Endothelial cell (in vitro differentiated cells): ENCODE measurements at places on chromosomes 16 and 17.

DNA sequence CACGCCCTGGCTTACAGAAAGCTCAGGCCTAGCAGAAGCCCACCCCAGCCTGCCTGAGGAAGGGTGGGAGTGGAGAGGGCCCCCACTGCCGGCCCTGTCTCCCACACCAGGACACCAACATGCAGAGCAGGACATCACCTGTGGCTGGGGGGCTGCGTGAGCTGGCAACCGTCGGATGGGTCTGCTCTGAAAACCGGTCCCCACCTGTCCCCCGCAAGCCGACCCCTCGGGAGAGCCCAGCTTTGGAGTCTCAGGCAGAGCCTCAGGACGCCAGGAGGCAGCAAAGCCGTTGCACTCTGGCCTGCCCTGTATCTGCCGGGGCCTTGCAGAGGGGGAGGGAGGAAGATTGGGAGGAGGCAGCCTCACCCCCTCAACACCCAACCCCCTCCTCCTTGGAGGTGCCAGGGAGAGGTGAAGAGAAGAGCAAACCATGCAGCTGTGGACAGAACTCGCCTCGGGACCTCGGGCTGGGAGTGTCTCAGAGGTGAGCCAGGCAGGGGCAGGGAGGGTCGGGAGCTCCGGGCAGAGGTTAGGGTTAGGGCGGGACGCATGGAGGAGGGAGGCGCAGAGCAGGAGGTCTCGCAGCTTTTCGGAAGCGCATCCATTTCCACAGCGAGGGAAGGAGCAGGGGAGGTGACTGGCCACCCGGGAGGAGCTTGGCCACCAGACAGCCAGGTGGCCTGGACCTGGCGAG lies 30.4 kb upstream of the ZC3H18 start:
- DNase-seq, result no peak

DNA sequence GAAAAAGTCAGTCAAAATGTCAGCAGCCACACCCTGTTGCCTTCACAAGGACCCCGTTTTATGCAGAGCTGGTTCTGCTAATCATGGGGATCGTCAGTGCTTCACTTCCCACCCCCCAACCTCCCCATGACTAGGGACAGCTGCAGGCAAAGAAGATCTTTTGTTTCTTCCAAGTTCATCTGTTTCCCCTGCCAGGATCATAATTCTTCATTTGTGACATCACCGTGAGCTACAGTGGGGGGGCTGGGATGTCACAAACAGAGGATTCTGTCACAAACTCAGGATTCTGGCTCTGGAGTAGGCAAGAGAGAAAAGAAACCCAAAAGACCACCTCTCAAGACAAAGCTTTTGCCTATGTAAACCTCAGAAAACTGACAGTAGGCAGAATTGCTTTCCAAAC lies 24.7 kb downstream of the DNAJC7 start:
- no peak for DNase-seq

DNA sequence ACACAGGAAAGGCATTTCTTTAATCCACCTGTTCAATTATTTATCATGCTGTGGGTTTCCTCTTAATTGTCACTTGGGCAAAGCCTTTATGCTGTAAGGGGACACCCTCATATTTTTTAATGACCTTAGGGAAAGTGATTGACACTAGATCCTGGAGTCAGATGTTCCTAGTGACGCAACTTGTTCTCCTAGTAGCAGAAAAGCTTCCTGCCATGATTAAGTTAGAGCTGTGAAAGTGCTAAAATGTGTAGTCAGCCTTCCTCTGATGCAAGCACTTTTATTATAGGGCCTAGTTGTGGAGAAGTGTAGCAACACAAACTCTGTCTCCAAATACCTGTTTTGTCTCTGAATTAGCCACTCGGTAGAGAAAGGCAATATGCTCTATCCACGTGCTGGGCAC lies 12.3 kb downstream of the TMEM100 start:
- DNase-seq, result no peak

- no peak for DNase-seq
Measured at GRCh38 chr17:33983824-33984574, 271.1 kb upstream of the CCL2 start.

DNA sequence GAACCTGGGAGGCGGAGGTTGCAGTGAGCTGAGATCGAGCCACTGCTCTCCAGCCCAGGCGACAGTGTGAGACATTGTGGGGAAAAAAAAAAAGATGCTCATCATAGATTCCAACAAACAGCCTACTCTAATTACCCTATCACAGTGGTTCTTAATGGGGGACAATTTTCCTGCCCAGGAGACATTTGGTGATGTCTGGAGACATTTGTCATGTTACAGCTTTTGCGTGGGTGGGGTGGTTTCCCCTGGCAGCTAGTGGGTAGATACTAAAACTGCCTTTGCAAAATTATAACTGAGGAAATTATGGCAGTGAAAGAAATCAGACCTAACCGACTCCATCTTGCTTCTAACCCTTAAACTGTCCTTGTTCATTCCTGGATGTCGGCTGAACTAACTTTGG lies 92.5 kb upstream of the RBL2 start:
- DNase-seq, result no peak

DNA sequence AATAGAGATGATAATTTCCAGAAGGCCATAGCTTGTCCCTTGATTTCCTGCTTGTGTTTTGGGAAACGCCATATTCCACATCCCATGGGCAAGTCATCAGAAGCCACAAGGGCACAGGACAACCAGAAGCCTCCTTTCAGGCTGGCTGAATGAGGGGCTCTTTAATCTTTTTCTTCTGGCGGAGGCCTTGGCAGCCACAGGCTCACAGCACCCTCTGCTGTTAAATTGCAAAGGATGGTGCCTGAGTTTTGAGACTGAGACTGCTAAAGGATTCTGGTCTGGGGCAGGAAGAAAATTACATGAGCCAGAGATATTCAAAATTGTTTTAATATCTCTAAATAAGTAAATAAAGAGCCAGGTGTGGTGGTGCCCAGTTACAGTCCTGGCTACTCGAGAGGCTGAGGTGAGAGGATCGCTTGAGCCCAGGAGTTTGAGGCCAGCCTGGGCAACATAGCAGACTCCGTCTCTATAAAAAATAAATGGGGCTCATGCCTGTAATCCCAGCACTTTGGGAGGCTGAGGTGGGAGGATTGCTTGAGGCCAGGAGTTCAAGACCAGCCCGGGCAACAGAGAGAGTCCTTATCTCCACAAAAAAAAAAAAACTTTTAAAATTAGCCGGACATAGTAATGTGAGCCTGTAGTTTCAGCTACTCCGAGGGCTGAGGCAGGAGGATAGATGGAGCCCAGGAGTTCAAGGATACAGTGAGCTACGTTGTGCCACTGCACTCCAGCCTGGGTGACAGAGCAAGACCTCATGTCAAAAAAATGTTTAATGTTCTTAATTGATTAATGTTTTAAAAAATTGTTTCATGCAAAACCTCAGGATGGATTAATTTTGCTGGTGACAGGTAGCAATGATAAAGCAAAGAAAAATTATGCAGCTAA lies 26.3 kb downstream of the AARSD1 start:
- DNase-seq, result peak; percentile 66

- DNase-seq, result no peak
Measured at GRCh38 chr16:53826658-53827057, 122.7 kb downstream of the FTO start.

DNA sequence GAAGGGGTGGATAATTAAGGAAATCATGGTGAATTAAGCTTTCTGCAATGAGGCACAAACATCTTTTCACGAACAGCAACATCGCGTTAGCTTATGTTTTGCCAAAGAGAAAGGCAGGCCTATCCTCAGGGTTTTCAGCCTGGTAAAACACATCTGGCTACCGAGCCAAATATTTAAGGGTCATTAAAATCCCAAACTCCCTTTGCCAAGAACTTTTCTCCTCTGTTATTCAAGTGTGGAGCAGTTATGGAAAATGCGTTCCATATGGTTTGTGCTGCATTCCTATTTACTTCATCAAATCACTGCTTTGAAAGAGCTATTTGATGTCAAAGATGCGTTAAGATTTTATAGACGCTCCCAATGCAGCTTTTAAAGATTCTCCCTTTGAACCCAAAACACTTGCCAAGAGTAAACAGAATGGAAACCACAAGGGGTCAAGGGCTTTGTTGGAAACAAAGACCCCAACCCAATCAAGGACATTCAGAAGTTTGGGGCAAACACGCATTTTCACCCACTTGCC lies 308.3 kb upstream of the CDH5 start:
- DNase-seq, result no peak

DNA sequence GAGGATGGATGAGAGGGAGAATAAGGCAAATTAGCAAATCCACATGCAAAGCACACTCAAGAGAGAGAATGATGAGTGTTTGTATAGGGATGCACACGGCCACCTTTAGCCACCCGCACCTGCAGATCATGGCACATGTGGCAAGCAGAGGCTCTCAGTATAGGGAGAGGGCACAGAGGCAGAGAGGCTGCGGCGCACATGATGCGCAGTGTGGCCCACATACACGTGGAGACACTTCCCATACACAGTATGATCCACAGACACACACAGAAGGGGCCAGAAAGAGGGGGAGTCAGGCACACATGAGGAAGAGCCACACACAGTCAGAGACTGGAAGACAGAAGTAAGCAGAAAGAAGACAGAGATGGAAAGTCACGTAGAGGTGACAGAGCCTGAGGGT lies 6.5 kb upstream of the CHD3 start:
- no peak for DNase-seq

DNA sequence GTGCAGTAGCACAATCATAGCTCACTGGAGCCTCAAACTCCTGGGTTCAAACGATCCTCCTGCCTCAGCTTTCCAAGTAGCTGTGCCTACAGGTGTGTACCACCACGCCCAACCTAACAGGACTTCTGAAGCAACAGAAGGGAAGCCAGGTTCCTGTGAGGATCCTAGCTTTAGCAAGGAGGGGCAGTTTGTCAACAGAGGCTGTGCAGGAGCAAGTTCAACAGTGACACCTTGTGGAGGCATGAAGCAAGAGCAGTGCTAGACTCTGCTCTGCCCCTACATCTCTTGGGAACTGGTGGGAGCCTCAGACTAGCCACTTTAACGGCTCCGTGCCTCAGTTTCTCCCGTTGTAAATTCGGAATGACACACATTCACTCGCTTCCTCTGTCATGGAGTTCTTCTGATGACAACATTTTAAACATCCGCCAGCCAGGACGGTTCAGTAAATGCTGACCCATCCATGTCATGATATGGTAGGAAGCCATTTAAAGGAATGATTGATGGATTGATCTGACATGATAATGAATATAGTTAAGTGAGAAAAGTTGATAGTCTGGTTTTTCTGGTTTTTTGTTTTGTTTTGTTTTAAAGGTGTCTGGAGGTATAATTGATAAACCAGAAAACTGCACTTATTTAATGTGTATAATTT lies 218.7 kb downstream of the MRTFB start:
- DNase-seq, result no peak

- no peak for DNase-seq
Measured at GRCh38 chr17:59538195-59538909, 27.1 kb upstream of the DHX40 start.

GRCh38 chr17:56481659-56482058 lies 111.8 kb upstream of the NOG start:
- DNase-seq, result no peak

GRCh38 chr16:66359811-66360608 lies 6.5 kb upstream of the CDH5 start:
- DNase-seq, result peak; percentile 74

DNA sequence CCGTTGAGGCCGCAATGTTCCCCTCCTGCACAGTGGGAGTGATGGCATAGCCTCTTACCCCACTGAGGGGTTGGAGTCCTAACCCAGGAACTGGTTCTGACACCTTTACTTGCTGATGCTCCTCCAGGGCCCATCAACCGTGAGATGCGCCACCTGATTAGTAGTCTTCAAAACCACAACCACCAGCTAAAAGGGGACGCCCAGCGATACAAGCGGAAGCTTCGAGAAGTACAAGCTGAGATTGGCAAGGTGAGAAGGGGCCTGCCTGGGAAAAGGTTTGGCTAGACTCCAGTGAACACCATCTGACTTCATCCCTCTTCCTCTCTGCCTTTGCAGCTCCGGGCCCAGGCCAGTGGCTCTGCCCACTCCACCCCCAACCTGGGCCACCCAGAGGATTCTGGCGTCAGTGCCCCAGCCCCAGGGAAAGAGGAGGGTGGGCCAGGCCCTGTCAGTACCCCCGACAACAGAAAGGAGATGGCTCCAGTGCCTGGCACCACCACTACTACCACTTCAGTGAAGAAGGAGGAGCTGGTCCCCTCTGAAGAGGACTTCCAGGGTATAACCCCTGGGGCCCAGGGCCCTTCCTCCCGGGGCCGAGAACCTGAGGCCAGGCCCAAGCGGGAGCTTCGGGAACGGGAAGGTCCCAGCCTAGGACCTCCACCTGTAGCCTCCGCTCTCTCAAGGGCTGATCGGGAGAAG lies 5.8 kb downstream of the RNF40 start:
- no peak for DNase-seq

DNA sequence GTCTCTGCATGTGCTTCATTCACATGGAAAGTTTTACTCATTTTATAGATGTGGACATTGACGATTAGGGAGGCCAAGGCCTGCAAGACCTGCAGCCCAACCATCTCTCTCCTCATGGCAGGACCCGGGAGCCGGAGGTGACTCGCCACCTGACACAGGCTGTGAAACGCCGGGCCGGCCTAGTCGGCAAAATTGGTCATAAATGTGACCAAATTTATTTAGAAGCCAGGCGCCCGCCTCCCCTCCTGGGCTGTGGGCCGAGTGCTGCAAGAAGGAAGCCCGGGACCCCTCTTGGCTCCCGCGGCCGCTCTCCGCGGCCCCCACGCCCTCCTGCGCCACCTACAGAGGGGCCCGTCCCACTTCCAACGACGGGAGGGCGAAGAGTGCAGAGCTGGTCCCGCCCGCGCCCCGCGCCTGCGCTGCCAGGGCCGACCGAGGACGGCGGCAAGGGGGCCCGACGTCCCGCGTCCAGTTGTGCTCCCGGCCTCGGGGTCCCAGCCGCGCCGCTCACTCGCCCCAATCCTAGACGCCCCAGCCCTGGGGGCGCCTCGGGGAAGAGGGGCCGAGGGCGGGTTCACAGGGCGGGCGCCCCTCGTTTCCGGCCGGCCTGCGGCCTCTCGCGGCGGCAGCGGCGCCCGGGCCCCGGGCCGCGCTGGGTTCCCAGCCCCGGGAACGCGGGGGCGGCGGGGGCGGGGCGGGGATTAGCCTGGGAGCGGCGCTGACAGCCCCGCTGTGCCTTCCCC lies 47.5 kb downstream of the WNT3 start:
- DNase-seq, result peak; percentile 58

GRCh38 chr16:67241008-67241900 lies 6.0 kb downstream of the FHOD1 start:
- no peak for DNase-seq

GRCh38 chr17:4516735-4517134 lies 18.1 kb downstream of the SPNS2 start:
- no peak for DNase-seq

- no peak for DNase-seq
Measured at GRCh38 chr17:76524598-76525512, 12.7 kb downstream of the CYGB start.
